ENCODE measurements at places on chromosomes 6 and 20.

GRCh38 chr20:37933786-37934633 is 31.1 kb downstream of the VSTM2L start:
- DNase-seq, result no peak

DNA sequence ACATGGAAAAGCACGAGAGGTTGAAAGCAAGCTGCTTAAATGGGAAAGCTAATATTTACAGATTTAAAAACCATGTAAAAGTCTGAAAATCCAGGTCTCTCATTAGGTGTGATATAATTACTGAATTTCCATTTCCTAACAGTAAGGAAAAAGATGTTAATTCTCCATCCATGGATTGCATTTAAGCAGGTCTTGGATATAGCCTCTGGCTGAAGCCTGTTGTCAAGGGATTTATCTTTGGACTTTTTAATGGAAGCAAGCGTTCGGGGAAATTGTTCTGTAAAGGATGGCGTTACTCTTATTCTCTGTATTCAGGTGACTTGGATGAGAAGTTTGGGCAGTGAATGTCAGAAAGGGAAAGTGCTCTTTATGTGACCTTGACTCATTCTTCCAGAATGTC is 233.8 kb downstream of the SLC24A3 start:
- no peak for DNase-seq

DNA sequence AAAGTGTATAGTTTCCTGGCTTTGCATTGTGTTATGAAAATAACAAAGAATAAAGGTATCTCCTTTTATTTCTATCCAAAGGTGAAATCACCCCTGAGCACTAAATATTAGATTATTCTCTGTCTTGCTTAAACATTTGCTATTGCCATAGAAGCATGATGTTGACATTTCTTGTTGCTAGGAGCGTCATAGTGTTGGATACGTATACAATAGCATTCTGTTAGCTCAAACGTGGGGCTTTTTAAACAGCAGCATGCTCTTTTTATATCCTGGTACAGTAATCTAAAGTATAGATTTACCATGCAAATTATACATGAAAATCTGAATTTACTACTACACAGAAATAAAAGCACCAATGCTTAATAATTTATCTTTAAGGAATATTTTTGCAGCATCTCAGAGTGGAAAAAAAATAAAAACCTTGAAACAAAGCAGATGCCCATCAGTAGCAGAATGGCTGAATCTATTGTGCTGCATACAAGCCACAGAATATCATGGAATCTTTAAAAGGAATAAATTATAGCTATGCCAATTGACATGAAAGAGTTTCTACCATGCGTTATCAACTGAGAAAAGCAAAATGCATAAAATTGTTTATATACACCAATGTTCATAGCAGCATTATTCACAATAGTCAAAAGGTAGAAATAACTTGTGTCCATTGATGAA is 9.6 kb upstream of the HSF2 start:
- no peak for DNase-seq

GRCh38 chr6:105482227-105482844 is 79.5 kb upstream of the PREP start:
- DNase-seq, result peak; percentile 35

DNA sequence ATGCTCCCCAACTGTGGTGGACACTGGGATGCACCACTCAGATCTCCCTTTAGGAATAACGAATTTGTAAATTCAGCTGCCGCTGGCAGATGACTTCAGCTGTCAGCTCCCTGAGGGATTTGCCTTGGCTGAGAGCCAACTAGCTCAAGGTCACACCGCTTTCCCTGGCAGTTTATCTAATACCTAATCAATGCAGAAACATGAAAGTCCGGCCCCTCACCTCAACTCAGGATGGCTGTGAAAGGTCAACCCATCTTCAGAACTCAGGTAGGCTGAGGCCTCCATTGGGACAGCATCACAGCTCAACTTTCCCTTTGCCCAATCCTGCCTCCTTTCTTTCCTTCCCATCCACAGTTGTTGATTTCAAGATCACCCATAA is 22.8 kb upstream of the SCGN start:
- DNase-seq, result no peak

DNA sequence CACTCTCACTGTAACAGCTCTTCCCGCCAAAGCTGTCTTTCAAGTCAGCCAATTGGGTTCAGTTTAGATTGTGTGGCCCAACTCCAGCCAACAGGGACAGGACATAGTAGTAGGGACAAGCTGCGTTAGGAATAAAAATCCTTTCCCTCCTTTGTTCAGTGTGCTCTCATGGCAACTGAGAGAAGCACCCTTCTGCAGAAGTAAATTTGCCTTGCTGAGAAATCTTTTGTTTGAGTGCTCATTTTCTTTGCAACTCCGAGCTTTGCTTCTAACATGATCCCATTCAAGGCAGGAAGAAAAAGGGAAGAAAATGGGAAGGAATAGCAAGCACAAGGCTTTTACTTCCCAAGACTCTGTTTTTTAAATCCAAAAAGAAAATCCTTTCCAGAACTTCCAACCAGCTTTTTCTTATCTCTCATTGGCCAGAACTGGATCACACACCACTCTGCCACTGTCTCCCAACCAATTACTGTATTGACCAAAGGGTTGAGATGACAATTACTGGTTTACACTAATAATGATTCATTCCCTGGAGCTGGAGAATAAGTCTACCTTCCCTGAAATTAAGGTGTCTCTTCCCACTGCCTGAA is 52.7 kb downstream of the STX11 start:
- DNase-seq, result no peak

DNA sequence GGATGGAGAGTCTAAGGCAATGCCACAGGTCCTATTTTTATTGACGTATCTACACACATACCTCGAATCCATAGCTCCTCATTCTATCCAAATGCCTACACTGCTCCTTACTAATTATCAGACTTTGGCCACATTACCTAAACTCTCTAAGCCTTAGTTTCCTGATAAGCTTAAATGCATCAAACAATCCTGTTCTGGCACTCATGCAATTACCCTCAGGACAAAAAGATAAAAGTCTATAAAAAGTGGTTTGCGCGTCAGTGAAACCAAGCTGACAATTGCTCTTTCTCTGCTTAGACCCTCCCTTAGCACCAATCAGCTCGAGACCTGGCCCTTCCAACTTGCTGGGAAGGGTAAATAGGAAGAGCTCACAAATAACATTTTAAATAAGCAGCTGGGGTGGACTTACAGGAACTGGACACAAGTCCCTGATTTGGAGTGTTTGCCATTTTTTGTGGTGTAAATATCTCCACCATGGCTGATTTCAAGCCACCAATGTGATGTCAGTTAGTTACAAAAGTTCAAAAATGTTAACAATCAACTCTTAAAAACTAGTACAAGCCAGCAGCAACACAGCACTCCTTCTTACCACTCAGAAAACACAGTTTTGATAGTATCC is 7.2 kb upstream of the PLEKHG1 start:
- no peak for DNase-seq

DNA sequence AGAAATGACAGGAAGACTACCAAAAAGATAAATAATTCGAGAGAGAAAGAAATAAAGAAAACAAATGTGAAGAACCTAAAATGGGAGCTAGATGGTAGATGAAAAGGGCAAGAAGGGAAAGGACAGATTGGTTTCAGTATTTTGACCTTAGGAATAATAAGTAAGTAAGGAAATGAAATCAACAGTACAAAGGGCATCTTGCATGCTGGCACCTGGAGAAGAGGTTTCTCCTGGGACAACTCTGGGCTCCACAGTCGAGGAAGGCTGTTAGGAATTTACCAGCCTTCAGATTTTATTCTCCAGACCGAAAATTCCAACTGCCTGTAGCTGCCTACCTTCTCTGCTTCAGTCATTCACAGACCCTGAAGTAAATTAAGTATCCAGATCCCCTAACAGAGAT is 80.5 kb downstream of the SMLR1 start:
- no peak for DNase-seq

DNA sequence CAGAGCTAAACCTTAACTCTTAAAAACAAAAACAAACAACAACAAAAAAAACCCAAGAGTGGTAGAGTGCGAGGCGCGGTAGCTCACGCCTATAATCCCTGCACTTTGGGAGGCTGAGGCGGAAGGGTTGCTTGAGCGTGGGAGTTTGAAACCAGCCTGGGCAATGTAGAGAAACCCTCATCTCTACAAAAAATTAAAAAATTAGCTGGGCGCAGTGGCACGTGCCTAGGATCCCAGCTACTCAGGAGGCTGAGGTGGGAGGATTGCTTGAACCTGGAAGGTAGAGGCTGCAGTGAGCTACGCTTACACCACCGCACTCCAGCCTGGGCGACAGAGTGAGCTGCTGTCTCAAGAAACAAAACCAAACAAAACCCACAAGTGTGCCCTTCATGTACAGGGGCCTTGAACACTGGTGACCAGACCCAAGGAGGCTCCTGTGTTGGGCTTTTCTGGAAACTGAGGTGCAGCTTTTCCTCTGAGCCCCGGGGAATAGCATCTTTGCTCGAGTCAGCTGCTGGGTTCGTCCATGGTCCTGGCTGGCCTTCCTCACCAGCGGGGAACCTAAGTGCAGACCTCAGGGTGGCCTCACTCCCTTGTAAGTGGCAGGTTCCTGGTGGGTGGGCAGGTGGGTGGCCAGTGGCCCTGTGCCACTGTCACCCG is 39.9 kb downstream of the PYGB start:
- DNase-seq, result no peak

DNA sequence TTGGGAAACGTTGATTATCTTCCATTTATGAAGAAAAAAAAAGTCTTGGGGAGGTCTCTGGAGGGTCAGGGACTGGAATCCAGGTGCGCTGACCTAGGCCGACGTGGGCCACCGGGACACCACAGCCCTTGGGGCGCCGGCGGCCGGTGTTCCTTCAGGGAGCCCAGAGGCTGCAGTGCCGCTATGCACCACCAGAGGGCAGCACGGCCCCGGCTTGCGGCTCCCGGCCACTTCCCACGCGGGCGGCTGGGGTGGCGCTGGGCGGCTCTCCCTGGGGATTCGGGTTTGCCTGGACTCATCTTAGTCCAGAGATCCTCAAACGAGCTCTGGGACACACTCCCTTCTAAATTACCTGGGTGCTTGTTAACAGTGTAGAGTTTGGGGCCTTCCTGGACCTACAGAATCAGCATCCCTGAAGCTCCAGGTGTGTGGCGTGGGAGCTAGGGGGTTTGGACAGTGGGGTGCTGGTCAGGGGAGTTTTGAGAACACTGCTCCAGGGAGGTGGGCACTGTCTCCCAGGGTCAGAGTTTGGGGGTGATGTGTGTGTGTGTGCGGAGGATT is 23.0 kb upstream of the GTSF1L start:
- no peak for DNase-seq

DNA sequence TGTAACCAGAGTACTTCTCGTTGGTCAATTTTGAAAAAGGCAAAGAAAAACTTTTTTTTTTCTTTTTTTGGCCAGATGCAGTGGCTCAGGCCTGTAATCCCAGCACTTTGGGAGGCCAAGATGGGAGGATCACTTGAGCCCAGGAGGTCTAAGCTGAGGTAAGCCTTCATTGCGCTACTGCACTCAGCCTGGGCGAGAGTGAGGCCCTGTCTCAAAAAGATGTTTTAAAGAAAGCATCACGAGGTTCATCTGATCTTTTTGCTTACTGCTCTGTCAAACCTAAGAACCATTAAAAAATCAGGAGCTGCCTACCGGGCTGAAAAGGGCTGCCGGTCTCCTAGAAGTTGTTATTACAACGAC is 607 bp downstream of the LYRM2 start:
- DNase-seq, result no peak

DNA sequence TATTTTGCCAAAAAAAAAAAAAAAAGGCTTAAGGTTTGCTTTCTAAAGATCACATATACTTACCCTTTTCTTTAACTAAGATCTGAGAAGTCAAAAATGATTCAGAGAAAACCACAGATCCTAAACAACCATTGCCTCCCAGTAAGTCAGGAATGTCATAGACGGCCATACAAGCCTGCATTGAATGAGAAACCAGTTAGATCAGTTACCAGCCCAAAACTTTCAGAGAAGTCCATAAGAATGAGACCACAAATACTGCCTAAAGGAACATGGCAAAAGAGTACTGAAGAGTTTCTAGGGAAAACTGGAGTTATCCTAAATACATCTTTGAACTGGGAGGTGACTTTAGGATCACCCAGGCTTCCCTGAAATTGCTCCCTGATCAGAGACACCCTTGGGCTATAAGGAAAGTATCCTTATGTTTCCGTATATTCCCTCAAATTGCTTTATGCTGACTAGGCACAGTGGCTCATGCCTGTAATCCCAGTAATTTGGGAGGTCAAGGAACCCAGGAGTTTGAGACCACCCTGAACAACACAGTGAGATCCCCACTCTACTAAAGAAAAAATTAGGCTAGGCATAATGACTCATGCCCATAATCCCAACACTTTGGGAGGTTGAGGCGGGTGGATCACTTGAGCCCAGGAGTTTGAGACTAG is 79.4 kb upstream of the SLC4A11 start:
- no peak for DNase-seq

DNA sequence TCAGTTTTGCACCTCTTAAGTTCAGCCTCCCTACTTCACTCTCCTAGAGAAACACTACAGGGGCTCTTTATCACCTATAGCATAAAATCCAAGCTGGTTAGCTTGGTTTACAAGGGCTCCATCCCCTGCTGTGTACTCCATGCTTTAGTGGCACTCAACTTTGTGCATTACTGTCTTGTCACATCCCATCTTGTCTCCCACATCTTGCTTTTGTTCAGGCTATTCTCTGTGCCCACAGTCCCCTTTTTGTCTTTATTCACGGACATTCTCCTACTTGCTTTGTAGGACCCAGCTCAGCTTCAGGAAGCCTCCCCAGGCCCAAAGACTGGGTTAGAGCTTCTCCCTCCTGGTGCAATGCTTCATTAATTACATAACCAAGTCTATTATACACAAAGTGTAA is 107.9 kb upstream of the SPACA1 start:
- DNase-seq, result no peak

GRCh38 chr6:143482593-143482992 is 28.9 kb downstream of the FUCA2 start:
- DNase-seq, result no peak

- no peak for DNase-seq
These were observed 23.7 kb downstream of the ZNF311 start for GRCh38 chr6:28981431-28981832.

- no peak for DNase-seq
These were observed 9.3 kb upstream of the KCNK15 start for GRCh38 chr20:44736170-44737021.

GRCh38 chr20:21510414-21511384 is 3.2 kb downstream of the NKX2-2 start:
- no peak for DNase-seq

- DNase-seq, result no peak
These were observed 15.4 kb downstream of the METTL24 start for GRCh38 chr6:110342759-110343158.
